Stimulated activated CD4-positive, alpha-beta T cell treated with anti-CD3 and anti-CD28 coated beads, Interleukin-1b, Interleukin-23, amount 100 ng/mL, for 1 hour (primary cell): ENCODE measurements at places on chromosomes 3 and 15.

- DNase-seq: no peak
Measured at GRCh38 chr3:48240000-48240963, 622 bp upstream of the ZNF589 start.

DNA sequence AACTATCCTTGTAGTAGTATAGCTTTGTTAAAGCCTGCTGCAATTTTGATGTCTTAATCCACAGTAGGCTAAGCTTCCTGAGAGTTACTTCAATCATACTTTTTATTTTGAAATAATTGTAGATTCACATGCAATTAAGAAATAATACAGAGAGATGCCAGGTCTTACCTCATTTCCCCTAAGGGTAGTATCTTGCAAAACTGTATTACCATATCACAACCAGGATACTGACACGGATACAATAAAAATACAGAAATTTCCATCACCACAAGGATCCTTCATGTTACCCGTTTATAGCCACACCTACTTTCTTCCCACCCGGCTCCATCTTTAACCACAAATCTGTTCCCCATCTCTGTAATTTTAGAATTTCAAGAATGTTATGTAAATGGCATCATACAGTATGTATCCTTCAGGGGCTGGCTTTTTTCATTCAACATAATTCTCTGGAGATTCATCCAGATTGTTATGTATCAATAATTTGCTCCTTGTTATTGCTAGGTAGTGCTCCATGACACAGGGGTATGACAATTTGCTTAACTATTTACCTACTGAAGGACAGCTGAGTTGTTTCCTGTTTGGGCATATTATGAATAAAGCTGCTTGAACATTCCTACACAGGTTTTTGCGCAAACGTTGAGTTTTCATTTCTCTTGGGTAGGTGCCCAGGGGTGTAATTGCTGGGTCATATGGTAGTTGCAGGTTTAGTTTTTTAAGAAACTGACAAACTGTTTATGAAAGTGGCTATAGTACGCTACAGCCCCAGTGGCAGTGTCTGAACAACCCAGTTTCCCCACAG is 21.6 kb downstream of the BDH1 start:
- DNase-seq: no peak

GRCh38 chr3:62558549-62559112 is 185.3 kb upstream of the FEZF2 start:
- no peak for DNase-seq

DNA sequence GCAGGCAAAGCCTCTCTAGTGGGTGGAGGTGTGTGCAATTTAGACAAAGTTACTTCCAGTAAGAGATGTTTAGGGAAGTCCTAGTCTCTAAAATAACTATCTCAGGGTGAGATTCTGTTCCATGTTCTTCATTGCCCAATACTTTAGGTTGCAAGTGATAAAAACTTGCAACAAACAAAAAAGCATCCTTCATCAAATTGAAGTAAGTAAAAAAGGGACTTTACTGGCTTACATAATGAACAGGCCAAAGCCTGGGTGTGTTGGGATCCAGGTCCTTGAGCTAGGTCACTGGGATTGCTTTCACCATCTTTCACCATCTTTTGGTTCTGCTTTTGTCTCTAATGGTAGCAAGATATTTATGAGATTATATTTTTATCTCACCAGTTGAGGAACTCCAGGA is 38.3 kb downstream of the CX3CR1 start:
- DNase-seq: no peak
